Upper lobe of right lung (tissue), 1 donor: ENCODE measurements at places on chromosomes 2 and 18. TPM values are rescaled to one million over a fixed set of nuclear protein-coding genes. Genes with fewer than 3 reads are reported as not detected.

Gene UGT1A4
- total RNA-seq, result not detected

Gene TRABD2A
- total RNA-seq, result 6.5 TPM

GRCh38 chr2:30666266-30666874 is 140.9 kb downstream of the CAPN13 start:
- DNase-seq, result no peak

DNA sequence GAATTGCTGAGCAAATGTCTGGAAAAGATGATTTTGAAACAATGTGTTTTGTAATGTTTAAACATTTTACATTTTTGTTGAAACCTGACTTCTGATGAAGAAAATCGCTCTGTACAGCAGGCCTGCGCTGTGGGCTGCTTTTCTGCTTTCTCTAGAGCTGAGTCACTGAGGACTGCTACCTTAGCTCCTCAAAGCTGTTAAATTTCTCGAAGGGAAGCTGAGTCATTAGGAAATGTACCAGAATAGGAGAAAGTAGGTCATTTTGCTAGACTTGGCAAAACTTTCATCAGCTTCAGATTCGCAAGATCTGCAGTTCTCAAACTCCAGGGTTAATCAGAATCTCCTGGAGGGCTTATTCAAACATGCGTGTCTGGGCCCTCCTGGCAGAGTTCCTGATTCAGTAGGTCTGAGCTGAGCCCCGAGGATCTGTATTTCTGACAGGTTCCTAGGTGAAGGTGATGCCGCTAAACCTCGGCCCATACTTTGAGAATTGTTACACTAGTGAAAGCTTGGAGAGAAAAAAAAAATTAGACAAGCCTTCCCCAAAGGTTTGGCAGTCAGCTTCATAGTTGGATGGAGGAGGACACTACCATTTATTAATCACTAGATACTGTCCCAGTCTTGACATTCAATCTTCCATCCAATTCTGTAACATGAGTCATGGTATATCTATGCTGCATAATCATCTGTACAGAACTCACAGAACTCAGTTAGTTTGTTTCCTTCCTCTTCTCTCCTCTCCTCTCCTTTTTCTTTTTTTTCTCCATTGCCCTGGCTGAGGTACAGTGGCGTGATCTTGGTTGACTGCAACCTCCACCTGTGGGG is 297.6 kb downstream of the PARD3B start:
- DNase-seq, result no peak

- DNase-seq, result no peak
These were observed 80.6 kb upstream of the DOCK10 start for GRCh38 chr2:225122583-225123486.

DNA sequence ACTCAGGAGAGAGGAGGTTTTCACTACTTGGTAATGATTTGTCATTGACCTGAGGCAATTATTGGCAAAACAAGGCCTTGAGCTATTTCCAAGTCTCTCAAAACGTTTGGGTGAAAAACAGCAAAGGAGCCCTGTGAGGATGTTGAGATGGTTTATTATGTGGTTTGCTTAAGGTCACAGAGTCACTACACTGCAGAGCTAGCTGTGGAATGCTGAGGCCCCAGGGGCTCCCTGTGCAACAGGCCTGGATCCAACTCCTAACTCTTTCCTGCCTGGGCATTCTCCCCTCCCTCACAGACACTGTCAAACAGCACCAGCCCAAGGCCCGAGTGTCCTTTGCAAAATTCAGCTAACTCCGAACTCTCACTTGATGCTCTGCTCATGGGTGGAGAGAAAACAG is 754.6 kb upstream of the SOX11 start:
- no peak for DNase-seq

DNA sequence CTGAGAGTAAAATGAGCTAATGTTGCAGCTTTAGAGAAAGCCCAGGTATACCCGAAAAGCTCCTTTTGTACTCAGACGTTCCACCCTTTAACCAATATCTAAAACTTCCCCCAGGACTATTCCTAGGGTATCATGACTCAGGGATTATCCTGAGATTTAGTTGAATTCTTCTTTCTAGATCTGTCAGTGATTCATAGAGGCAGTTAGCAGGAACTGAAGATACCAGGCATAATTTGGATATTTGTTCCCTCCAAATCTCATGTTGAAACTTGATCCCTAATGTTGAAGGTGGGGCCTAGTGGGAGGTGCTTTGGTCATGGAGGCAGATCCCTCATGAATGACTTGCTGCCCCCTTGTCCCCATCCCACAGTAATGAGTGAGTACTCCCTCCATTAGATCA is 161.2 kb upstream of the LRP1B start:
- DNase-seq, result no peak

DNA sequence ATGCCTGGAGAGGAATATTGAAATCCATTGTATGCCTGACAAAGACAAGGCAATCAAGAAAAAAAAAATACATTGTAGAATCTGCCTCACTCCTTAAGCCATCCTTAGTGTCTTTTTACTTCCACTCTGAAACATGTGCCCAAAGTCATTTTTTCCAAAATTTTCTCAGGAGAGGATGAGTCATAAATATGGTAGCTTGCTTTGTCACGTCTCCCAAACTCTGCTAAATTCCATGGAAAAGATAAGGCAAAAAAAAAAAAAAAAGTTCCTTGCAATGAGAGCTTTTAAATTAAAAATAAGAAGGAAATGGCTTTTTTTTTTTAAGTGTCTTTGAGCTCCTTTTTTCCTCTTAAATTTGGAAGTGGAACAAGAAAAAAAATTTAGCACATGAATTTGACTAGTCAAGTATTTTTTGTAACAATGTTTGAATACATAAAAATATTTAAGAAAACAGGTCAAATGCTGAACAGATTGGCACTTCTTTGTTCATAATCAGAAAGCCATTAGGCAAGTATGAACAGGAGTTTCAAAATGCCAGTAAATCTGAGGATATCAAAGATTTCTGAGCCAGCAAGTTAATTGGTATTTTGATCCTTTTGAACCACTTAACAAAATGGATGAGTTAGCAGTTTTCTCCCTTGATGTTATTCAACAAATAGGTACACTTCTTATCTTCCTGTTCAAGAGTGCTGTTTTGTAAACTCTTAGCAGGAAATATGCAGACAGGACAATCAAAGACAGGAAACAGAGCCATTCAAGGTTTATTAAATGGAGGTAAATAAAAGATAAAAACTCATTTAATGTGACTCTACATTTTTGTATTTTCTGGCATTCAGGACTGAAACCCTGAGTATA is 247.3 kb upstream of the SP5 start:
- DNase-seq, result no peak
